ENCODE measurements at places on chromosomes 2 and 18.

DNA sequence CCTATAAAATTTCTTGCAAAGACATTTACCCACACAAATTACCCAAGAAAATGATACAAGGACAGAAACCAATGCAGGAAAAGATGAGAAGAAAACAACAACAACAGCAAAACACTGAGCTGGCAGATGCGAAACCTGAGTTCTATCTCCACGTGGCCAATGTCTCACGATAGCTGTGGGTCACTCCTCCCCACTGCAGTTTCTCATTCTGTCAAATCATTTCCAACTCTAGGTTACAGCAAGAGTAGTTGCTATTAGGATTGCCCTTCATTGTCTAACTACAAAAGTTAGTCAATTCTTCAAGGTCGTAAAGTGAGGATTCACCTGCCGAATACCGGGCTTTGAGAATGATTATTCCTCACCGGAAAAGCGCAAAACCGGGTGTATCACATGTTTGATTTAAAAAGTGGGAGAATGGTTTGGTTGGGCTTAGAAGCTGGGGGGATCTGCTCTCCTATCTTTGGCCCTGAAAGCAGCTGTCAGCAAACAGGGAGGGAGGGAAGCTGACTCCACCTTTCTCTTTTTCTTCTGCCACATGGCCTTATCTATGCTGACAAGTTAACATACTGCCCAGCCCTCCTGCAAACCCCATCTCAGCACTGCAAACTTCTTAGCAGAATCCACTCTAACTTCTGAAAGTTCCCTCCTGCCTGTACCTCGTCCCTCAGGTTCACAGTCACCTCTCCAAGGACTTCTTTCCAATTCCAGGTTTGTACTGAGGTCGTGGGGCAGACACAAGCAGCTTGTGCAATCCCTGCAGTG lies 473.0 kb downstream of the SOX11 start:
- no peak for DNase-seq

DNA sequence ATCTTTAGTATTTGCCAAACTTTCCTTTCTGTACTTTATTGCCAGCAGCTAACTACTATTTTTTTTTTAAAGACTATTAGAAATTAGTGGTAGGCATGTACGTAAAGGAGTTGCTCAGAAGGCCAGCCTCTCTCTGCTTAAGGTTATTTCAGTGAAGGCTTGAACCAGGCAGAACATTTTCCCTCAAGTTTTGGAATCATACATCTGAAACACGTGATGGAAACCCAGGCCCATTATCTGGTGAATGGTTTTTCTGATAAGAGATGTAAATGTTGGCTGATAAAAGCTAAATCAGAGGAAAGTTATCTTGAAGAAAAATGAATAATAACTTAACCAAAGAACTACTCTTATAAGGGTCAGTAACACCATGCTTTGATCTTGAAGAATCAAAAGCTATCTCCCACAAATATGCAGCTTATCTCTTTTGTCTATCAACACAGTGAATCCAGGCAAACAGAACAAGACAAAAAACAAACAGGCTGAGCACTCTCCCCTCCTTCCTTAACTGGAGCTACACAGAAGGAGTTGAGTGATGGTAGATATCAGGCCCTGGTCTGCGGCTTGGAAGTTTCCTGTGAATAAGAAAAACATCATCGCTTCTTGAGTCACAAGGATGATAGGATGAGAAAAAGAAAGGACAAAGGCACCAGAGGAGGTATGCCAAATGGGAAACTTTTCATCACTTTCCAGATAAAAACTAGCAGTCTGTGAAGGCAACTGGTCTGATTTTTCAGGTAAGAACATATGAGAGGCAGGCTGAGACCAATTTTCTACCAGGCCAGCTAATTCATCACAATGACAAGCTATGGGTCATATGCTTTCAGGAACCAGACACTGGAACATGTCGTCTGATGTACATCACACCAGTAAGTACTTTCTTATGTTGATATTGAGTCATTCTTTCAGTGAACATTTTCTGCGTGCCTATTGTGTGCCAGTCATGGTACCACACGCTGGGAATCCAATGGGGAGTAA lies 88.4 kb upstream of the STK17B start:
- no peak for DNase-seq

- DNase-seq, result no peak
These were observed 154.0 kb downstream of the CALCRL start for GRCh38 chr2:187294043-187294442.

DNA sequence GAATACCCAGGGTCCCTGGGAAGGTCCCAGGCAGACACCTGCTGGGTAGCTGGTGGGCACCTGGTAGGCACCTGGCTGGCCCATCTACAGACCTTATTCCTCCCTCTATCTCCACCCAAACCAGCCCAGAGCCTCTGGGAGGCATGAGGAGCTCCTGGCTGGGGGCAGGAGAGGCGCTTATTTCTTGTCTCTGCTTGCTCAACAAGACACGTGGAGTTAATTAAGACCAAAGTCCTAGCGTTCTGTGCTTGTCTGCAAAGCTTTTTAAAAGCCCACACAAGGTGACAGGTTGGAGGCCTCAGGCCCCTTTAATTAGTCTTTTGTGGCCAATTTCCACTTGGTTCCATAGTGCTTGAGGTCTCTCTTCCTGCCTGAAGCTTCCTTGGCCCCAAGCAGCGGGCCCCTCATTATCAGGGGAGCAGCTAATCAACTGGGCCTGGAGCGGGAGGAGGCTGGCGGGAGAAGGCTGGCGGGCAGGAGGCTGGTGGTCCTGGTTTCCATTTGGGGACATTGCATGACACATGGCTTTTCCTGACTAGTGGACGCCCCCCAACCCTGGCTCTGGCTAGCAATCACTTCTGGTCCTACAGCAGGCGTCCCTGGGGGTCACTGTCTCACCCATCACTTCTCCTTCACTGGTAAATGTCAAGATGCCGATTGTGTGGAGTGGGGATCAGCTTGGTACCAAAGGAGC lies 65.4 kb upstream of the HDAC4 start:
- DNase-seq, result no peak

DNA sequence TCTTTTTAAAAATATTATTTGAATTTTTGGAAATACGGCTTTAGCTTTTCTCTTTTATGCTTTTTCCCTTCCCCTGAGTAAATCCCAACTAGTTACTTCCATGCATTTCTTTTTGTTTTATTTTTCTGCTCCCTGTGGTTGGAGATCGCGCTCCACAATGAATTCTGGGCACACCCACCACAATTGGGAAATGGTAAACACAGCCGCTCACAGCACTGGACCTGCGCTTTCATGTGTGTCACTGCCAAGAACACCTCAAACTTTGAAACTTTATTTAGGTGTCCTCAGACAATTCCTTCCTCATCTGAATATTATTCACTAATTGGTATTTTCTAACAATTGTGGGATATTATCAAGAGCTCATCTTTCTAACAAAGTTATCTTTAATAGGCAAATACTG lies 82.8 kb upstream of the TMEM18 start:
- no peak for DNase-seq

DNA sequence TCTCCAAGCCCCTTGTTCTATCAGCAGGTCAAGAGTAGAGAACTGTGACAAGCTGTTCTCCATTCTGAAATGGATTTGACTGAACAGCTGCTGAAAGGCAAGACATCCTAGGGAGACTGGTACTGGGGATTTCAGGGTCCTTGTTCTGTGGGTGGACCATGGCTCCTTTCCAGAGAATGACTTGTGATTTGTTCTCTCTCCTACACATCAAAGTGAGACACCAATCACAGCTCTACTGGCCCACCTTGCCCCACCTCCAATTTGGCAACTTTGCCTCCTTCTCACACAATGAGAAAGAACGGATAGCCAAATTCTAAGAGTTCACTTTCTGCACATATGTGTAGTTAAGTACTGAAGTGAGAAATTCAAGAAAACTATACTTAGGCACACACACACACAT lies 67.4 kb downstream of the BCL11A start:
- no peak for DNase-seq

DNA sequence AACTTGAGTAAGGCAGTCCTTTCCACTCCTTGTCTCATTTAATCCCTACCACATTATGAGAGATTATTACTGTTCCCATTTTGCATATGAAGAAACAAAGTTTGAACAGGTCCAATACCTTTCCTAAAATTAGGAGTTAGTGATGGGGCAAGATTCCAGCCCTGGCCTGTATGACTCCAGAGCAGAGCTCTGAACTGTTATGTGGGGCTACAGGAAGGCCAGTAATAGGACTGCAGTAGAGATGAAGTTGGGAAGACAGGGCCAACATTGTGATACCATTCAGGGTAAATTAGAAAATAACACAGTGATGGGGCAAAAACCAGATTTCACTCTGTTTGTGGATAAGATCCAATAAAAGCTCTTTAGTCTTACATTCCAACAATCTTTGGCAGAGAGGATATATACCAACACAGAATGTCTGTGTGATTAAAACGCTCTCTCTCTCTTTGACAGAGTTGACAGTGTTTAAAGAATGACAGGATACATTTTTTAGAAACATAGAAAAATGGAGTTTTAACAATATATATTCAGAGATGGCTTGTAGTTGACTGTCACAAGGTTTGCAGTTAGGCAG lies 22.7 kb downstream of the KATNAL2 start:
- no peak for DNase-seq

GRCh38 chr2:100262046-100262445 lies 60.3 kb downstream of the LONRF2 start:
- DNase-seq, result no peak

- DNase-seq, result no peak
These were observed 33.6 kb downstream of the PLCL1 start for GRCh38 chr2:197838036-197838435.

DNA sequence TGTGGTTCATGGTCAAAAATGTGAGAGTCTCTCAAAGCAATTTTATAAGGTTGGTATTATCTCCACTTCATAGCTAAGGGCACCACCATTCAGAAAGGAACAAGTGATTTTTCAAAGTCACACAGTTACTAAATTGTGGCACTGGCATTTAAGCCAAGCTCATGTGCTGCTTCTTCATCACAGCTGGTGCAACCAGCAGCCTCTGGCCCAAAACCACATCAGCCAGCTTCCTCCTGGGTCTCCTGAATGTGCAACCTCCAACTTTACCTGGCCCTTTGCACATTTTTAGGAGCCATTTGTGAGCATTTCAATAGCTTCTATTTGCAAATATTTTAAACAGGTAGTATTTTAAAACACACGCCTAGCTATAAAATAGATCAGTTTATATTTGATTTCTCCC lies 293.7 kb downstream of the BCL11A start:
- DNase-seq, result no peak

- no peak for DNase-seq
These were observed 19.4 kb downstream of the SERPINB13 start for GRCh38 chr18:63606526-63606925.

- no peak for DNase-seq
These were observed 528.8 kb downstream of the CMPK2 start for GRCh38 chr2:6336752-6337471.

GRCh38 chr18:213966-214365 lies 53.9 kb downstream of the THOC1 start:
- DNase-seq, result no peak

GRCh38 chr18:49177812-49178211 lies 227.0 kb upstream of the SMAD7 start:
- DNase-seq, result no peak

GRCh38 chr2:29236074-29236473 lies 120.9 kb downstream of the CLIP4 start:
- no peak for DNase-seq
